WTC11 (cell line): ENCODE measurements at places on chromosomes 7 and 10. TPM values are rescaled to one million over a fixed set of nuclear protein-coding genes. Genes with fewer than 3 reads are reported as not detected.

DNA sequence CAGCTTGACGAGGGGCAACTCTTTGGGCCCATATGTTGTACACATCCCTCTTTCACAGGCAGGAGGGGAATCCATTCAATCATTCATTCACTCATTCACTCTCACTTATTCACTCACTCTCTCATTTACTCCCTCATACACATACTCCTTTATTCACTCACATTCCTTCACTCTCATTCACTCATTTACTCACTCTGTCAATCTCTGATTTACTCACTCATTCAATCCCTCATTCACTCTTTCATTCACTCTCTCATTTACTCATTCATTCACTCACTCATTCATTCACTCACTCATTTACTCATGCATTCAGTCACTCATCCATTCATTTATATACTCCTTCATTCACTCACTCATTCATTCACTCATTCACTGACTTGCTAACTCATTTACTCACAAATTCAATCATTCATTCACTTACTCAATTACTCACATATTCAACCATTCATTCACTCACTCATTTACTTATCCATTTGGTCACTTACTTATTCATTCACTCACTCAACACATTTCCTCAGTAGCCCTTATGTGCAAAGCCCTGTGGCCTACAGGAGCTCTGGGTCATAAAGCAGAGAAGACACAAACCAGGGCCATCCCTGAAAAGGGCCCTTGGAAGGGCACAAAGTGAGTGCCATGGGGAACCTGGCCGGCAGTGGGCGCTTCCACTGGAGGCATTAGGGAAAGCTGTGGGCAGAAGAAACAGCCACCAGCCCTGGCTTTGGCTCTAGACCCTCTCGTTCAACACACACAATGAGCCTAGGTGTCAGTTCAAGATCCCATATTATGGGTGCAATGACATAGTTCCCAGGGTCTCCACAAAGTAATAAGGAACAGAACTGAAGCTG is 26.0 kb downstream of the HIP1 start:
- H3K27ac ChIP-seq: no peak overlapping the region
- H3K36me3 ChIP-seq: peaks cover 7% of the 10 kb centered on the region; the same call in 1 of the 2 replicates
- DNase-seq: peak; percentile 27
- no peak overlapping the region for H3K4me3 ChIP-seq

DNA sequence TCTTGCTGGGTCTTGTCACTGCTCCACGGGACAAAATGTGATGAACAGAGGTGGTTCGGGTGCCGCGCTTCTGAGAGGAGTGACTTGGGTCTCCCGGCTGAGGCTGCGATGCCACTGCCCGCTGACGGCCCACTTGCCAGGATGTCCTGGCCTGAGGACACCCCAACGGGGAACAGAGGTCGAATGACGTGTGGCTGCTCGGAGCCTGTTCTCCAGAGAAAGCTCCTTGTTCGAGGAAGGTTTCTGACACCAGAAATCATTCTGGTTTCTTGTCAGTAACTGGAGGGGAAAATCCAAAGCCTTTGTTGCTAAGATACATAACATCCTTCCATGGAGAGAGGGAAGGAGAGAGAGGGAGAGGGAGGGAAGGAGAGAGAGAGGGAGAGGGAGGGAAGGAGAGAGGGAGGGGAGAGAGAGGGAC is 236.4 kb downstream of the WDR37 start:
- peak overlapping the region; percentile 42 for H3K4me3 ChIP-seq
- DNase-seq: no peak
- peak overlapping the region; percentile 95 for H3K27ac ChIP-seq
- peaks cover 6% of the 10 kb centered on the region for H3K27me3 ChIP-seq

CLDN12 gene
- 39.4 to 47.5 TPM (median 44.1 TPM) in 3 replicates for total RNA-seq

DNA sequence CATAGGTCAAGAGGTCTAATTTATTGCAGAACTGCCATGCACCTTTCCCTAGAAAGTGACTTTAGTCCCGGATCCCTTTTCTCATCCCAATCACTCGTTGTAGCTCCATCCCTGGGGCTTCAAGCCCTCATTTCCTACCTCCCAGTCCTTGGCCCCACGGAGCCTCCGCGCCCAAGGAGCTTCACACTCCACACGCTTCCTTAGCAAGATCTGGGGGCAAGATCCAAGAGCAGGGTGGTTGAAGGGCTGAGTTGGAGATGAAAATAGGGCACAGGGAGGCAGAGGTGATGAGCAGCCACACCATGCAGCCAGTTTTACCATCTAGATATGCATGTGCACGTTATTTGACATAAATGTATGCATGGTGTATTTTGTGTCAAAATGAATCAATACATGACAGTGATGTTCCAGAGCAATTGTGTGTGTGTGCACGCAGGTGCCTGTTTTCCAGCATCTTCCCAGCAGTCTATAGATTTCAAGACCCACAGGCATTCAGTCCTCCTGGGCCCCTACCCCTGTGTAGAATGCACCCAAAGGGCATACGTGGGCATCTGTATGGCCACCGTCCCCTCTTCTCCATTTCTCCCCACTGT is 6.0 kb upstream of the TRPV6 start:
- H3K27me3 ChIP-seq: no peaks in the 10 kb centered on the region; the same call in 1 of the 2 replicates
- no peaks in the 10 kb centered on the region for H3K36me3 ChIP-seq
- no peaks in the 10 kb centered on the region for H3K4me1 ChIP-seq
- no peak for DNase-seq

GRCh38 chr7:41162612-41163011 is 540.3 kb downstream of the INHBA start:
- DNase-seq: no peak
- no peaks in the 10 kb centered on the region for H3K4me1 ChIP-seq
- H3K36me3 ChIP-seq: no peaks in the 10 kb centered on the region
- H3K27ac ChIP-seq: no peak overlapping the region

TRPV5 gene
- total RNA-seq: not detected in 3 replicates

DNA sequence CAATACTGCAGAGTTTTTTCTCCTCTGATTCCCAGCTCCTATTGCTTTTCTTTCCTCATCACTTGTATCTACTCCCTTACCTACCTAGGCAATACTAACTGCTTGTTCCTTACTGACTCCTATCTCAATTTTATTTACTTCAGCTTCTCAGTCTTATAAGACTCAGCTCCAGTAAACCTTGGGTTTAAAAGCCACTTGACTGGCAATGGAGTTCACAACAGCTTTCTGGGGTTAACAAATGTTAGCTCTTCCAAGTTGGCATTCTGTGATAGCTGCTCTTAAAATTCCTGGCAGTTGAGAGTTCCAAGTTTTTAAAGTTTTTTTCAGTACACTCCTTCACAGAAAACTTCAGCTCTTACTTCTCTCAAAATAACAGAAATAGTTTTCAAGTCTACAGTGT is 14.2 kb downstream of the ATAD1 start:
- peaks cover 13% of the 10 kb centered on the region for H3K4me1 ChIP-seq
- no peak overlapping the region for H3K27ac ChIP-seq
- H3K4me3 ChIP-seq: no peak overlapping the region
- peaks cover 3% of the 10 kb centered on the region; the same call in 1 of the 2 replicates for H3K27me3 ChIP-seq
- H3K36me3 ChIP-seq: peaks cover 89% of the 10 kb centered on the region

GRCh38 chr10:71767420-71768035 is 5.8 kb downstream of the VSIR start:
- no peaks in the 10 kb centered on the region for H3K36me3 ChIP-seq
- H3K27ac ChIP-seq: no peak overlapping the region
- peaks cover 10% of the 10 kb centered on the region for H3K27me3 ChIP-seq
- H3K4me3 ChIP-seq: no peak overlapping the region
- H3K4me1 ChIP-seq: peaks cover 4% of the 10 kb centered on the region
- DNase-seq: no peak

DNA sequence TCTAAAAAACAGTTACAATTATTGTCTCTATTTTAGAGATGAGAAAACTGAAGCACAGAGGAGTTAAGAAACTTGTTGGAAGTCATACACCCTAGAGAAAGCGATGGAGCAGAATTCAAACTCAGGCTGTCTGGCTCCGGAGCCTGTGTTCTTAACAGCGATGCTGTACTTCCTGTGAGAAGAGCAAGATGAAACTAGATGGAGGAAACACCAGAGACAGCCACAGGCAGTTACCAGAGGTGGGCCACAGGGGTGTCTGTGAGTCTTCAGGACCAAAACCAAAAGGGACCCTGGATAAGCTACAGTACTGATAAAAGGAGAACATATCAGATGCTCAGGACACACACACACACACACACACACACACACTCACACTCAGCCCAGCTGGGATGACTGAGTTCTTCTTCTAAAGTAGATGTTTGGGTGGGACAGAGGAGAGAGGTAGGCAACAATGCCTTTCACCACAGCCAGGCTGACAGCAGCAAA is 289.2 kb downstream of the FZD1 start:
- DNase-seq: no peak
- H3K4me3 ChIP-seq: no peak overlapping the region
- H3K4me1 ChIP-seq: peaks cover 12% of the 10 kb centered on the region
- no peaks in the 10 kb centered on the region for H3K36me3 ChIP-seq
- 0 out of 2 replicates have a peak overlapping the region, but pooled peaks have one; percentile 6 for H3K27ac ChIP-seq
- H3K27me3 ChIP-seq: no peaks in the 10 kb centered on the region; the same call in 1 of the 2 replicates
